ENCODE measurements at places on chromosomes 2 and 18.

DNA sequence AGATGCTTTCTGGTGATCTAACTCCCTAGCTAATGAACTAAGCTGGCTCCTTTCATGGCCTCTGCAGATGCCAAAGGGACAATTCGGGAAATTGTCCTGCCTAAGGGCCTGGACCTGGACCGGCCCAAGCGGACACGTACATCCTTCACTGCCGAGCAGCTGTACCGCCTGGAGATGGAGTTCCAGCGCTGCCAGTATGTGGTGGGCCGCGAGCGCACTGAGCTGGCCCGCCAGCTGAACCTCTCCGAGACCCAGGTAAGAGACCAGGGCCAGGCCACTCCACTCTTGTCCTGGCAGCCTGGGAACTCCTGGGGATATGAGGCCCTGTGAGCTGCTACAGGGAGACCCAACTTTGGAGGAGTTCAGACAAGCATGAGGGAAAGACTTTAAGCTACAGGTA lies 14.7 kb upstream of the ATP6V1B1 start:
- DNase-seq = no peak

DNA sequence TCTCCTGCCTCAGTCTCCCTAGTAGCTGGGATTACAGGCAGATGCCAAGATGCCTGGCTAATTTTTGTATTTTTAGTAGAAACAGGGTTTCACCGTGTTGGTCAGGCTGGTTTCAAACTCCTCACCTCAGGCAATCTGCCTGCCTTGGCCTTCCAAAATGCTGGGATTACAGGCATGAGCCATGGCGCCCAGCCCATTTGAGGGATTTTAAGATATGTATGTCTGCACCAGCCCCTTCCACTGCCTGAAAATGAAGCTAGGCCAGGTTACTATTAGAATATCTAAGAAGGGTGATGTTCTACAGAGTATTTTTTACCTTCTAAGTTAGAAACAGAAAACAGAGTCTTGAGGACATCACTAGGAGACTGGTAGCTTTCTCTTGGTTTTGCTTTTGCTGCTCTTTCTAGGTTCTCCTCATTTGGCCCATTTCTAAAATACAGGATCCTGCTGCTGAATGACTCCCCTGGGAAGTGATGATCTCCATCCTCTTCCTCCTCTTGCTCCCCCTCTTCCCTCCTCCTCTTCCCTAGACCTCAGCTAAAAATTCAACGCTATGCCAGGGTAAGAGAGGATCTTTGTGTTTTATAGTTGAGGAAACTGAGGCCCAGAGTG lies 118.5 kb downstream of the MYCN start:
- DNase-seq = no peak

DNA sequence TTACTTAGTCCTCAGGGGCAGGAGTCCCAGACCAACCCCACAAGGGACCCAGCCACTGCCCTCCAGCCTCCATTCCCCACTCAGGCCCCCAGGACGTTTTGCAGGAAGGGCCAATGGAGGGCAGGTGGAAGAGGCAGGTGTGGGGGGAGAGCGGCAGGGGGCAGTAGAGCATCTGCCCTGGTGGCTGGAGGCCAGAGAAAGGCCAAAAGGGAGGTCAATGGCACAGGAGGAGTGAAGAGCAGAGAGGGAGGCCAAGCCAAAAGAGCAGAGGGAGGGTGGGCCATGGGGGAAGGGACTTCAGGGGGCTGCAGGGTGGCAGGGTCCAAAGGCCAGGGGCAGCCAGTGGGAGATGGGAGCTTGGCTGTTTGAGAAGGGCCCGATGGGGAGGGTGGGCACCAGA lies 17.3 kb upstream of the GPR55 start:
- no peak for DNase-seq

- no peak for DNase-seq
Measured at GRCh38 chr18:10295751-10296150, 158.7 kb upstream of the APCDD1 start.

DNA sequence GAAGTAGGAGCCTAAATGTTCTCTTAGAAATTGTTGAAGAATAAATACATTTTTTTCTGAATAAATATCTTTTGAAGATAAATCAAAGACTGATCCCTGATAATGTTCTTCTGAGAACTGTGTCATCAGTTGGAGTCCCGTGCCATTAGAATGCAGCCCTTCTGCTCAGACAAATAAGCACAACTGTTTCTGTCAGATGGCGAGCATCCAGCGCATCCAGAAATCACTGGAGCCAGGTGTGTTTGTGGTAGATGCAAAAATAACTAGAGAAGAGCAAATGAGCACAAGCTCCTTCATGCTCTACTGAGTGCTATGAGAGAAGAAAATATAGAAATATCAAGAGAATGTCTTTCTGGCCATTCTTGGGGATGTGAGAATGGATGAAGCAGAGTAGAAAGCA lies 573.7 kb downstream of the THSD7B start:
- no peak for DNase-seq

DNA sequence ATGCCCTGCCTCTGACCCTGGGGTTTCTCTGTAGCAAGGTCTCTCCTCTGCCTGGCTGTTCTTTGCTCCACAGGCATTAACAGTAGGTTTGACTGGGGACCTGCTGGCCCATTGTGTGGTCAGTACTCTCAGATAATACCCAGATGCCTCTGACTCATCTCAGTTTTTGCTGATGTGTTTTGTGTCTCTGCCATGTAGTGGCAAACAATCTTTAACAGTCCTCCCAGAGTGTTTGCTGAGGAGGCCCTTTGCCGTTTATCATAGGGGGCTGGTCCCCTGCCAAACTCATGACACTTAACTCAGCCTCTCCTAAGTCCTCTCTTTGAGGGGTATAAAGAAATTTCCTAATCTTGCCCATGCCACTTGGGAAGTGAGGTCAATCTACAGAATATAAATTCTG lies 793.7 kb upstream of the FANCL start:
- DNase-seq = no peak

- no peak for DNase-seq
Measured at GRCh38 chr2:121284463-121285449, at the start of gene TFCP2L1. TFCP2L1 (minus strand) TSS chr2:121285202; CDS start chr2:121285109, 93 bp downstream.

DNA sequence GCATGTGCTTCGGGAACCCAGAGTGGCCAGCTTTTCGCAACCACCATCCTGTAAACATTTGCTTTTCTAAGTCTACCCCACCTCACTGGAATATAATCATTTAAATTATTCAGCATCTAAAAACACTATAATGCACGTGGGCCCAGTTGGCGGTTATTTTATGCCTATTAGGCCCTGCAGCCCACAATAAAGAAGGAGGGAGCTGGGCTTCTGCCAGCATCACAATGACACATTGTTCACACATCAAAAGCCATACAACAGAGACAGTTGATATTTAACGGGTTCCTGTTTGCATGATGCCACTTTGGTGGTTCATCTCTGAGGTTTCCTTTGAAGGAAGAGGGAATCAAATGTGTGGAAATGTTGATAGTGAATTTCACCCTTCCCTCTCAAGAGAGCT lies 916.0 kb upstream of the CELF4 start:
- DNase-seq = no peak

DNA sequence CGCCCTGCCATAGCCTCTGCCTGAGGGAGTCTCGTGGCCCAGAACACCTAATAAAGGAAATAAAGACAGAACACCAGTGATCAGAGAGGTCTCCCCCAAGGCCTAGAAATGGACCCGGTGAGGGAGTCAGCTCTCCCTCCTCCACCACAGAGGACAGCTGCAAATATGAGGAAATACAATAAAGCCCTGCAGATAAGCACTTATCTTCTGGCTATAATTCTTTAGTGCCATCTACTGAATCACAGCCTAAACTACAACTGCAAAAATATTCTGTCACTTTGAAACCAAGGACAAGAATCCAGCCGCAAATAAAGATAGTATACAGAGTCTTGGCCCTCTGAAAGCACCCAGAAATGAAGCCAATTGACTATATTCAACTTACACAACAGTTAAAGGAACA lies 42.4 kb upstream of the TACR1 start:
- no peak for DNase-seq

GRCh38 chr18:65227970-65228369 lies 522.8 kb upstream of the CDH7 start:
- DNase-seq = no peak

DNA sequence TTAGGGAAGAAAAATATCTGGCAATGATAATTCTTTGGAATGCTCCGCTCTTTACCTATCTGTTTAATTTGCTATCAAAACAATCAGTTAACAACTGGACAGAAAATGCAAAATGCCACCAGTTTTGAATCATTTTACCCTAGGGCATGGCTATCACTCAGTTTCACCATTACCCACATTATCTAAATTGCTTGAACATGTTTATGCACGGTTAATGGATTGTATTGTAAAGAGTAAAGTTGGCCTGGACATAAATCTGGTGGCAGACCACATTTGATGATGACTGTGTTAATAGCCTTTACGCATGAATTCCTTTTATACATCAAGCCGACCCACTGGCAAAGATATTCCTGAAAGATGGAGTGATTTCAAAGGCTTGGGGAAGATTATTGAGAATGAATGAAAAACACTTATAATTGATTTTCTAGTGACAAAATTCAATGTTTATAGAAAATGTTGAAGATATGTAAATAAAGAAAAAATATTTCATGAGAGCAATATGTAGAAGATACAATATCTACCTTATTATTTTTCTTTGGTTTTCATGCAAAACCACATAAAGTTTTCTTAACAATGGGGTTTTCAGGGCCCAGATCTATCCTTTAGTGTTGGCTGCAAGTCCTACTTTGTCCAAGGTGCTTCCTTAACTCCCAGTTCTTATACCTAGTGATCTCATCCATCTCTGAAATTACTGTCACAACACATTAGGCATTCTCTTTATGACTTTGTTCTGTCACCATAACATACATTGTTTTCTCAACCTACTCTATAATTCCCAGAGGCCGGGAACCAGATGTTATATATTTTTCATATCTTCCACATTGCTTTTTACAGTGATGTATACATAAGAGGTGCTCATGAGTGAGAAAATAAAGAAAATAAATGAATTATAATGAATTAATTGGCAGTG lies 265.1 kb downstream of the RIT2 start:
- no peak for DNase-seq

- peak; percentile 60 for DNase-seq
Measured at GRCh38 chr2:219177552-219178376, at the start of gene RETREG2. RETREG2 (plus strand) TSS chr2:219178275; CDS start chr2:219178353, 78 bp downstream.

DNA sequence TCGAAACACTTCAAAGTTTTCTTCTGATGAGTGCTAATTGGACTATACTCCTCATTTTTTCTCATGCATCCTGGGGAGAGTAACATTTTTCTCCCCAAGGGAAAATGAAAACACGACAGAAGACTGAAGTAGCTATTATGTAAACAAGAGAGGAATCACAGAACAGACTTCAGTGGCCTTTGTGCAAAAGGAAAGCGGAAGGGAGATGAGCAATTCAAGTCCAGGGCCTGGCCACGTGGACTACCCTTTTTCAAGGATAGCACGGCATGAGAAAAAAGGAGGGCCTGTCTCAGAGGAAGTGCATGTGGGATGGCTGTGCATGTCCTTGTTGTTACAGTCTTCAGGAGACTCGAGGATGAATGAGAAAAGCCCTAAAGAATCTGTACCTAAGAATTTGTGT lies 43.8 kb upstream of the KCNE4 start:
- DNase-seq = peak; percentile 24

DNA sequence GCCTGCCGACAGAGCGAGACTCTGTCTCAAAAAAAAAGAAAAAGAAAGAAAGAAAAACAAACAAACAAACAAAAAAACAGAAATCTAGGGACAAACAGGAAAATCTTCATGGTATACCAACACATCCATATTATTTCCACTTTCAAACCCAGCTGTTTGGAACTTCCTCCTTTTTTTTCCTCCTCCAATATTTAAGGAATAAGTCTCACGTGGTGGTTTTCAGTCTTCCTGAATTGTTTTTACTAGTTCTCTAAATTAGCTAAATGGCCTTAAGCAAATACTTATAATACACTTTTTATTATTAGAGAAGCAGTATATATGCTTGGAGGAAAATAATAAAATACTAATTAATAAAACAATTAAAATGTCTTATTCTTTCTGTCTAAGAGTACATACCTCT lies 48.7 kb upstream of the GLS start:
- DNase-seq = no peak

- DNase-seq = no peak
Measured at GRCh38 chr2:175843625-175844024, 158.4 kb downstream of the LNPK start.

DNA sequence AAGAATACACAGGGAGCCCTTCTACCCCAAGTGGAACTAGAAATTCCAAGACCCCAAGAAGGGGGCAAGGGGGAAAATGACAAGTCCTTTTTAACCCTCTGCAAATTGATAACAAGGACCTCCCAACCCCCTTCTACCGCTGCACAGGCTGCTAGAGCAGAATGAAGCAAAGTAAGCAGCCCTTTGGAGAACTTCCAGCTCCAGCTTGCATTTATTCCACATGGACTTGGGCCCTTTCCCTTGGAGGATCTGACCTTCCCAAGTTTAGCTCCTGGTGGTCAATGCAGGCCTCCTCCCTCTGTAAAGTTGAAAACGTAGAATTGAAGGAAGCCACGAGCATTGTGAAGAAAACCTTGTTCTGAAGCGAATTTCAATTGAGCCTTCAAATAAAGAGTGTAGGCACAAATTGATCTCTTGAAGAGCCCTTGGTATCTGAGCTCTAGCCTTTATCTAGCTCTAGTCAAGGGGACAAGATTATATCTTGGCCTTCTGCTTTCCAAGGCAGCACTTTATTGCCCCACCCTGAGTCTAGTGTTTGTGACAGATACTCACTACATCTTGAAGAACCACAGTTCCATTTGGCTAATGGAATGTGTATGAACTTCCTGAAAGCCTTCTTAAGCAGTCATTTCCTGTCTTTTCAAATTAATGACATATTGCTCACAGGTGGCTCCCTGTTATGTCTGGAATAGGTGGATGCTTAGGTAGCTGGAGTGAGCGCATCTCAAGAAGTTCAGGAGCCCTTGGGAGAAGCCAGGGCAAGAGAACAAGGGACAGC lies 37.2 kb downstream of the SLC14A2 start:
- no peak for DNase-seq

- DNase-seq = no peak
Measured at GRCh38 chr18:2572171-2572569, 813 bp downstream of the NDC80 start.

GRCh38 chr2:85534881-85535280 lies 4.1 kb upstream of the MAT2A start:
- no peak for DNase-seq

DNA sequence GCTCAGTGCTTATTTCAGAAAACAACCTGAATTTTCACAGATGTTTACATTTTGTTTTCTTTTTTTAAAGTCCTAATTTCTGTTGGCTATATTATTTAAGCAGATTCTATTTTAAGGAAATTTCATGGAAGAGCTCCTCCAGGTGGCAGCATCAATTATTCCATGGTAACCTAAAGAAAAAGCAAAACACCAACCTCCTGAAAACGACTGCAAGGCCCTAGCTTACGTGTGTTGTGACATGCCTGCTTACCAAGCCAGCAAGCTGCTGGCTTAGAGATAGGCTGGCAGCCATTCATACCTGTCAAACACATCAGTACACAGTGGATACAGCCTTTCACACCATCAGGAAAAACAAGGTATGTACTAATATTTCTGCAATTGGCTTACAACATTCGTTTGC lies 64.9 kb downstream of the LPIN2 start:
- no peak for DNase-seq

Measured in AG09309 (cell line).